ENCODE measurements at places on chromosomes 3 and 15. TPM values are rescaled to one million over a fixed set of nuclear protein-coding genes. Genes with fewer than 3 reads are reported as not detected.

Gene CKMT1A
- total RNA-seq, result 4.0 TPM

Gene EFCAB12
- total RNA-seq, result 6.8 TPM

Gene TMOD3
- 37.4 TPM for total RNA-seq

Gene PIERCE2
- total RNA-seq, result 4.7 TPM

Gene MEIS2
- 143 TPM for total RNA-seq

Gene CCDC54
- not detected for total RNA-seq

Gene ZNF660
- 22.6 TPM for total RNA-seq

Gene ABTB1
- 10.6 TPM for total RNA-seq

Gene SAXO2
- 6.0 TPM for total RNA-seq

Gene CFAP100
- total RNA-seq, result 0.79 TPM

Gene CAND2
- total RNA-seq, result 7.9 TPM

Gene IRAK2
- total RNA-seq, result 0.36 TPM

Gene ITIH4
- total RNA-seq, result 9.7 TPM

Gene DGKG
- total RNA-seq, result 0.17 TPM

Gene RETNLB
- not detected for total RNA-seq

Gene STAB1
- 0.27 TPM for total RNA-seq

Gene NR1I2
- 0.62 TPM for total RNA-seq

Gene TMEM42
- total RNA-seq, result 13.6 TPM

Gene CCDC51
- total RNA-seq, result 13.2 TPM

Gene C3orf20
- 0.19 TPM for total RNA-seq

Gene OR4F6
- not detected for total RNA-seq

Gene ROPN1
- total RNA-seq, result not detected

Gene GRK7
- not detected for total RNA-seq

Gene ZNF609
- 72.0 TPM for total RNA-seq

Gene GNB4
- 1.4 TPM for total RNA-seq

Gene ACSBG1
- total RNA-seq, result 0.18 TPM

Gene MED12L
- 10.8 TPM for total RNA-seq

Gene EEF1AKMT4
- 3.9 TPM for total RNA-seq

Gene FGF12
- total RNA-seq, result 6.1 TPM

Gene MAGEF1
- total RNA-seq, result 60.1 TPM

Gene GOLGA8N
- total RNA-seq, result 0.69 TPM

Gene PPP1R14D
- total RNA-seq, result 1.5 TPM

Gene EHD4
- total RNA-seq, result 17.2 TPM

Gene NLGN1
- total RNA-seq, result 5.7 TPM

Gene CELSR3
- 15.2 TPM for total RNA-seq

Gene TMC3
- 0.10 TPM for total RNA-seq

Gene WDR49
- 0.91 TPM for total RNA-seq

Gene AADAC
- not detected for total RNA-seq

Gene CCR4
- total RNA-seq, result not detected
